DMS53 (cell line): ENCODE measurements at places on chromosomes 5 and 9.

DNA sequence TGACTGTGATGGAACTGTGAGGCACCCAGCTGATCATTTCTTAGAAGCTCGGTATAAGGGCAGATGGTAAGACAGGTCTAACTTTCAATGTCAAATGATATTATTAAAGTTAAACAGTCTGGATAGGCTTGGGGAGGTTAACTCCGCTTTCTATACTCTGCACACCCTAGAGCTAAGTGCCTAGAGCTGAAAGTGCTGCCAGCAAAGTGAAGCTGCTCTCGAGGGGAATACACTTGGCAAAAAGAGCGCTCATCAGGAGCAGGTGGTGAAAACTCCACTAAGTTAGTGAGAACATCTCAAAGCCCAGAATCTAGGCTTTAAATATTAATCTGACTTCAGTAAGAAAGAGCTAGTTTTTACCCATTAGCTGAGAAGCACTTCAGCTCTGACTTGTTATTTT is 349.6 kb upstream of the SLC30A5 start:
- DNase-seq: no peak

GRCh38 chr5:120823328-120823727 is 359.2 kb downstream of the PRR16 start:
- DNase-seq: no peak

DNA sequence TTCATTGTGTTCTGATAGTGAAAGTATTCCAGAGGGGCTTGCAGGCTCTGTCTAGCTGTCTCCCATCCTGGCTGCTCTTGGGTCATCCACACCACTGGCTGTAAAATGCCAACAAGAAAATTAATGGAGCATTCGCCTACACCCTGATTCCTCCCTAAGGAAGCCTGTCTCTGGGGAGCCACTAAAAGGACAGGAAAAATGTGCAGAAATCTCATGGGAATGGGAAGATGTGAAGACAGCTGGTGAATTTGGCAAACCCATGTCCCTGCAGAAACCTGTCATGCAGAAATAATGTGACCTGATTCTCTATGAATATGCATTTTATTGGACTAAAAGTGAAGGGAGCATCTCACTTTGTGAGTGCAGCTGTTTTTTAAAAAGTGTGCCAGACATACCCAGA is 265.6 kb downstream of the TUSC1 start:
- no peak for DNase-seq

DNA sequence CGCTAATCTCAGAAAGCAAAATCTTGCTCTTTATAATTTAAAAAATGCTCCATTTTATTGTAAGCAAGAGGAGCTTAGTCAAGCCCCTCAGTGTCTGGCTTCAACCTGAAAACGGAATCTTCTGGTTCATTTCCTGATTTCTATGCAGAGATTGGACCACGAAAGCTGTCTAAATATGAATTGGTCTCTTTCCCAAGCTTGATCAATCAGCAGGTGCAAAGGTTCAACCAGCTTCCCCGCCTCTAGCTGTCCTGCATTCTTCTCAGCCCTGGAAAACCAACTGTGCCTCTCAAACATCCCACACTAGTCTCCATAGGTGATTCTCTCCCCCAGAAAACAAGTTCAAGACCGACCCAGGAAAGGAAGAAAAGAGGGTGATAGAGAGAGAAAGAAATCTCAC is 34.5 kb downstream of the FNBP1 start:
- DNase-seq: no peak

DNA sequence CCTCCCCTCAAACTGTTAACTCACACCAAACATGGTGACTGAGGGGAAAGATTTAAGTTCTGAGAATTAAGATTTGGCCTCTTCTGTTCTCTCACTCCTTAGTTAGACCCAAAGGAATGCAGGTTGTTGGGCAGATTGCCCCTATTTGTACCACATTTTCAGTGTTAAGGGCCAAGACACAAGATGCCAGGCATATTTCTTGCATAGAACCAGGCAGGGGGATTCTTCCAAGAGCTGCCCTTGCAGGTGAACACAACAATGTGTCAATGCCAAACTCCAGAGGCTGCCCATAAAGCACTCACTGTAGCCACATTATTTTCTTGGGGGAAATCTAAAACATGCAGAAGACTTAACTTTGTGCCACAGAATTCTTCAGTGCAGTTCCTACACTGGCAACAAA is 14.7 kb downstream of the MPDZ start:
- DNase-seq: no peak

GRCh38 chr9:125888211-125888610 is 141.0 kb downstream of the PBX3 start:
- DNase-seq: peak; percentile 71

GRCh38 chr9:123402981-123403509 is 47.0 kb downstream of the CRB2 start:
- DNase-seq: no peak

DNA sequence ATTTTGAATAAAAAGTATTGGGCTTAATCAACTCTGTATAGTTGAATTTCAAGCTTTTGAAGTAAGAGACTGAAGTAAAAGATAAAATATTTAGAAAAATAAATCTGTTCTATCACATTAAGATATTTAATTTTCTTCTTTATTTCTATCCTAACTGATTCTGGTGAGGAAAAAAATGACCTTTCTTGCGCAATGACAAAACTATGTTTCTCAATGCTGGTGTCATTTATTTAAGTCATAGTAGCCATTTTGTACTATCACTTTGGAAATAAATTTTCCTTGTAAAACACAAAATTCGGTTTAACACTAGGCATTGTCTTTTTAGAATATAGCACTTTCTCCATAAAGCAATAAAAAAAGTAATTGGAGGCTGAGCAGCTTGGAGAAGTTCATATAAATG is 728.0 kb downstream of the CDH9 start:
- DNase-seq: no peak
